ENCODE measurements at places on chromosomes 5 and 9.
A peak's percentile ranks its signal among the peaks of the same experiment; 100 is the strongest.

- no peak within 1 kb of the TSS for H3K4me3 ChIP-seq
- no peak within 1 kb of the TSS for H3K27ac ChIP-seq
- no peaks in the 10 kb centered on the region for H3K36me3 ChIP-seq
- peaks cover 3% of the 10 kb centered on the region for H3K27me3 ChIP-seq
- peaks cover 5% of the 10 kb centered on the region for H3K4me1 ChIP-seq
Observed at GRCh38 chr5:1445313-1445688, at the start of gene SLC6A3. Gene SLC6A3 (minus strand): TSS chr5:1445440. CDS start chr5:1443197, 2,243 bp downstream.

DNA sequence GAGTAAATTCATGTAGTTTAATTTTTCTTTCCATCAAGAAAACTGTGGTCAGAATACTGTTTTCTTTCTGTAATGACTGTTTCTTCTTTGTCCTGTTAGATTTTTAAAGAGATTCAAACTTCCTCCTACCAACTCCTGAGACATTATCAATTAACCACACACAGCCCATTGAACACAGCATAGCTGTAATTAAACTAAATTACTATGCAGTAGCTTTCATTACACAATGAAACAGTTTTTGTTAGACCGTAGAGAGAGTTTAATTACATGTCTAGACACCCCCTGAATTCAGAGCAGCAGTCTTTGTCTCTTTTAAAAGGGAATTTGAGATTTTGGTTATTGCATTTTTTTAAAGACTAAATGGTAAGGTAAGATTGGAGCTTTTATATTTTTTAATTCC lies 77.5 kb downstream of the STARD4 start:
- DNase-seq: no peak
- H3K4me3 ChIP-seq: no peak overlapping the region
- H3K4me1 ChIP-seq: no peaks in the 10 kb centered on the region
- no peaks in the 10 kb centered on the region for H3K36me3 ChIP-seq

- no peak overlapping the region for H3K4me3 ChIP-seq
- DNase-seq: no peak
- H3K27ac ChIP-seq: no peak overlapping the region
- no peaks in the 10 kb centered on the region for H3K27me3 ChIP-seq
Observed at GRCh38 chr9:78882481-78882880, 585.6 kb downstream of the PSAT1 start.

GRCh38 chr9:76846297-76846696 lies 59.6 kb downstream of the PRUNE2 start:
- no peaks in the 10 kb centered on the region for H3K36me3 ChIP-seq
- no peak for DNase-seq
- no peak overlapping the region for H3K27ac ChIP-seq
- H3K4me3 ChIP-seq: no peak overlapping the region
- H3K4me1 ChIP-seq: no peaks in the 10 kb centered on the region

GRCh38 chr5:16234598-16234997 lies 55.0 kb upstream of the MARCHF11 start:
- H3K27me3 ChIP-seq: no peaks in the 10 kb centered on the region
- no peaks in the 10 kb centered on the region for H3K4me1 ChIP-seq
- H3K36me3 ChIP-seq: no peaks in the 10 kb centered on the region
- H3K27ac ChIP-seq: no peak overlapping the region
- no peak overlapping the region for H3K4me3 ChIP-seq
- no peak for DNase-seq

DNA sequence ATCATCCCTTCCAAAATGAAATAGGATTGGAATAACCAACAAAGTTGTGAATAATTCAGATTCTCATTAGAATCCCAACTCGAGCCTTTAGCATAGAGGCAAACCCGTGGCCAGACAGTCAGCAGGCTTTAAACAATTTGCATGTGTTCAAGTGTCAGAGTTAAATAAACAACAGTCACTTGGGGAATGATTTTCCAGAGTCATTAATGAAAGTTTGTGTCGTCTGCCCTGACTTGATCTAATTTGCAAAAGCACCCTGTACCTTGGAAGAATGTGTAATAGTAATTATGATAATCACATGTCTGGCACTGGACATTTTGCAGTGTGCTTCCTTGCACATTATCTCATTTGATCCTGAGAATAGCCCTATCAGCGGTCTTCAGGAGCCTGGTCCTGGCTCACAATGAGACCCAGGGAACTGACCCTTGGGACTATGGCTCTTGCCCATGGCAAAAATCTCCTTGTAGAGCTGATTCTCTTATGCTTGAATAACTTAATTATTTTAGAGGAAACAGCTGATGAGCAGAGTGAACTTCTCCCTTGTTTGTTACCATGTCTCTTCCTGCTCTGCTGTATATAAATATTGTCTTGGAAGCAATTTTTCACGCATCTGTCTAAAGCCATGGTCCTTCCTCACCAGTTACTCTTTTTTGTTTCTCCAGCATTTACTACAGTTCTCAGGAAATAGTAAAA lies 272.7 kb downstream of the NR3C1 start:
- no peak overlapping the region for H3K27ac ChIP-seq
- H3K36me3 ChIP-seq: no peaks in the 10 kb centered on the region
- no peak for DNase-seq
- H3K4me3 ChIP-seq: no peak overlapping the region
- no peaks in the 10 kb centered on the region for H3K4me1 ChIP-seq
- no peaks in the 10 kb centered on the region for H3K27me3 ChIP-seq

DNA sequence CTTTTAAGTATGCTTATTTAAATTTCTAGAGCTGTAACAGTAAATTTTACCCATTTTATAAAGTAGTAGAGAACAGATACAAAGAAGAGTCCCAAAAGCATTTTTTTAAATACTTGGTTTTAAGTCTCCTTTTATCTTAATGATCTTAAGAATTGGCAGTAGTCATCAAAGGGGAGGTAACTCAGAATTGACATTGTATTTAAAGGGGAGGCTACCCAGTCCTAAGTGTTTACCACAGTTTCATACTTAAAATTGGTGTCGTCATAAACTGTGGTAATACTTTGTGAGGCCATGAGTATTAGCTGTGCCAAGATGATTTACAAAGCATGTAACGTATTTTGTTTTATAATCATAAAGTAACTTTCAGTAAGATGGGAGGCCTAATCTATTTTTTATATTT lies 14.8 kb downstream of the SLC25A46 start:
- H3K36me3 ChIP-seq: no peaks in the 10 kb centered on the region
- H3K4me3 ChIP-seq: no peak overlapping the region
- DNase-seq: no peak
- H3K27ac ChIP-seq: no peak overlapping the region
- H3K4me1 ChIP-seq: no peaks in the 10 kb centered on the region

DNA sequence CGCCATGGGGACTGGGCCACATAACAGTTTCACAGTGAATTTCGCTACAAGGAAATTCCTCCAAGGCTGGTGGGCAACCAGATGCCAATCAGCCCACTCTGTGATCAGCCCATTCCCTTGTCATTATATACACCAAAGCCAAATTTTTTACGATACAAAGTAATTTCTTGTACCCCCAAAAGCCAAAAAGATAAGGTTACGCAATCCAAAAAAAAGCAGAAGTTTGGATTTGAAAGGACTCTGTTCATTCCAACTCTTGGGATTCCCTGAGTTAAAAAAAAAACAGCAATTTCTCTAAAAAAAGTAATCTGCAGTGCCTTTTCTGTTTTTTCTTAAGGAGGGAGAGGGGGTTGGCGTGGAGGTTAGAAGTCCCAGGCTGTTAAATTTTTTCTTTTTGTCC lies 166.8 kb downstream of the CDH10 start:
- H3K36me3 ChIP-seq: no peaks in the 10 kb centered on the region
- H3K4me1 ChIP-seq: no peaks in the 10 kb centered on the region
- DNase-seq: no peak
- H3K27ac ChIP-seq: no peak overlapping the region
- no peaks in the 10 kb centered on the region for H3K27me3 ChIP-seq
- no peak overlapping the region for H3K4me3 ChIP-seq

- DNase-seq: no peak
- H3K27me3 ChIP-seq: no peaks in the 10 kb centered on the region
- H3K27ac ChIP-seq: no peak overlapping the region
- H3K4me3 ChIP-seq: no peak overlapping the region
Observed at GRCh38 chr5:32458880-32459495, 14.4 kb upstream of the ZFR start.

DNA sequence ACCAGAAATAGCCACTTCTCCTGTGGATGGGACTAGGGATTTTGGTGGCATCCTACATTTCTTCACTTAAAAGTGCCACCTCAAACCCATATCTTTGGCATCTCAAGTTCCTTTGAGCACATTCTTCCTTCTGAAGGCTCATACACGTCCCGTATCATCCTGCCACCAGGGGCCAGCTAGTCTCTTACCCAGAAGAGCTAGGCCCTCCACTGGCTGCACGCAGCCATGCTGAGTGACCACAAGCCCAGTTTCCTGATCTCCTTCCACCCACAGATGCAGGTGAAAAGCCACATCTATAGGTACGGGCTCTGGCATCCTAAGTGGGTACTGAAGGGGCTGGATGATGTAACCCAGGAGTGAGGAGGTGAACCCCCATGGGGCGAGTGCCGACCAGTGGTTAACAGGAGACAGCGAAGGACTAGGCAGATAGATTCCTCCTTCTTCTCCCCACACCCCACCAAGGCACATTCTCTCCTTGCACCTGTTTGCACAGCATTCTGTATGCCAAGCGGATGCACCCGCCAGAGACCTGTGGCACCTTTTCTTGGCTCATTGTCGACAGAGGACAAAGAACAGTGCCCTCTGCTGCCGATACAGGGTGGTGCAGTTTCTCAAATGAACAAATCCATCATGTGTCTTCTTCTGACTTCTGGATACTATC lies 14.4 kb upstream of the SCGB3A1 start:
- H3K27ac ChIP-seq: no peak overlapping the region
- H3K4me1 ChIP-seq: no peaks in the 10 kb centered on the region
- H3K36me3 ChIP-seq: no peaks in the 10 kb centered on the region
- H3K4me3 ChIP-seq: no peak overlapping the region
- DNase-seq: peak; percentile 75

- H3K4me1 ChIP-seq: no peaks in the 10 kb centered on the region
- H3K4me3 ChIP-seq: no peak overlapping the region
- DNase-seq: no peak
- no peaks in the 10 kb centered on the region for H3K27me3 ChIP-seq
- no peaks in the 10 kb centered on the region for H3K36me3 ChIP-seq
Observed at GRCh38 chr9:98517761-98518160, 191.0 kb downstream of the GABBR2 start.

GRCh38 chr5:160272889-160273288 lies 39.5 kb downstream of the CCNJL start:
- H3K27ac ChIP-seq: no peak overlapping the region
- H3K27me3 ChIP-seq: no peaks in the 10 kb centered on the region
- H3K4me3 ChIP-seq: no peak overlapping the region
- H3K4me1 ChIP-seq: peaks cover 2% of the 10 kb centered on the region

DNA sequence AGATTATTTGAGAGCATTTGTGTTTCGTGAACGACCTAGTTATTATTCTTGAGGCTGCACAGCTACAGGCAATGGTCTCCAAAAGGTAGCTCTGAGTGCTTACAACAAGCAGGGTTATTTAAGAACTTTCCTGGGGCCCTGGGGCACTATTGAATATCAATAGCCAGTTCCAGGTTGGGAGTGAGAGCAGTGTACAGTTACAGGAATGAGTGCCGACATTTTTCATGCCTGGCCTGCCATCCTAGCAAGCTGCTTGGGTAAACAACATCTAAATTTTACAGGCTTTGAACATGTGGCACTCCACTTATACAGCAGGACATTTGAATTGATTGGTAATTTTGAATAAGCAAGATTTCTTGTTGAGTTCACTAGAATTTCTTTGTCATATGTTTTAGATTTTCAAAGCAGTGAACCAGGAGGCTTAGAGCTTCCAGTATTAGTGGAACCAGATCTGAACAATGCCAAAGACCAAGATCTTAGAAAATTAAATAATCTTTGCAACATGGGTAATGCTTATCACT lies 171.9 kb upstream of the GDNF start:
- no peak overlapping the region for H3K27ac ChIP-seq
- H3K27me3 ChIP-seq: no peaks in the 10 kb centered on the region
- no peak for DNase-seq
- H3K36me3 ChIP-seq: no peaks in the 10 kb centered on the region
- no peak overlapping the region for H3K4me3 ChIP-seq

DNA sequence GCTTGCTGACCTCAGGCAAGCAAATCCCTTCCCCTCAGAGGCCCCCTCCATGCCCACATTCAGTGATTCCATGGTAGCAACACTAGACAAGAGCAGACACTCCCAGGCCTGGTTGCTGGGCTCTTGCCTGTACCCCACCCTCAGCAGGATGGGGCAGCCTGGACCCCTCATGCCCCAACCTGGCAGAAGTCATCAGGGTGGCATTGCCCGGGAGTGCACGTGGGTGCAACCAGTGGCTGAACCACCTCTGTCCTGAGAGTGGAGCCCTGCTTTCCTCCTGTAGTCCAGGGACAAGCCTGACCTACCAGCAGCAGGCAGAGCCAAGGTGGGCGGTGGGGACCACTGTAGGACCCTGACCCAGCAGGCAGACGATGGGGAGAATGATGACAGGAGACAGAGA lies 65.8 kb upstream of the TBC1D2 start:
- no peak overlapping the region for H3K4me3 ChIP-seq
- no peak overlapping the region for H3K27ac ChIP-seq
- no peak for DNase-seq
- H3K27me3 ChIP-seq: no peaks in the 10 kb centered on the region

DNA sequence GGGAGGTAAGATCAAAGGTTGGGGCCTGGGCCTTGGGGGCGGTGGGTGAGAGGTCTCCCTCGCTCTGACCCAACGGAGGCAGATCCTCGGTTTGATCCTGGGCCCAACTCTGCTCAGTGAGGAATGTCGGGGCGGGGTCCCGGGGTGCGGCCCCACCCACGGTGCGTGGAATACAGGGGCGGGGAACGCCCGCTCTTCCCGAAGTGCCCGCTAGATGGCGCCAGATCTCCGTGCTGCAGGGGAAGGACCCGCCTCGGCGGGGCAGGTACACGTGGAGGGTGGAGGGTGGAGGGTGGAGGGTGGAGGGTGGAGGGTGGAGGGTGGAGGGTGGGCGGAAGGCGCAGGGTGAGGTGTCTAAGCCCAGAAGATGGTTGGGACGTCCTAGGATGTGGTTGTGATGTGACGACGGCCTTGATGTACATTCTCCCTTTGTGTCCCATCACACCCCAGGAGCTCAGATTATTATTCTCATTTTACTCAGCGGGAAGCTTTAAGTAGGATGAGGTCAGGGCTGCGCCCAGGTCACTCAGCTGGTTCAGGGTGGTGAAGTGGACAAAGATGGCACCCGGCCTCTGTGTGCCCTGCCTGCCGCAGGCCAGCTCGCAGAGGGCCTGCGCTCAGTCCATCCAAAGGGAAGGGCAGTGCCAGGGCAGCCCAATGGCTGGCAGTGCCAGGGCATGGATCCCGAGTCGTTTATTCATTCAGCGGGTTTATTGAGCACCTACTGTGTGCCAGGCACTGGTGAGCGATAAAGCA lies 9.4 kb upstream of the RPS14 start:
- no peaks in the 10 kb centered on the region for H3K27me3 ChIP-seq
- no peak overlapping the region for H3K4me3 ChIP-seq
- DNase-seq: peak; percentile 95

DNA sequence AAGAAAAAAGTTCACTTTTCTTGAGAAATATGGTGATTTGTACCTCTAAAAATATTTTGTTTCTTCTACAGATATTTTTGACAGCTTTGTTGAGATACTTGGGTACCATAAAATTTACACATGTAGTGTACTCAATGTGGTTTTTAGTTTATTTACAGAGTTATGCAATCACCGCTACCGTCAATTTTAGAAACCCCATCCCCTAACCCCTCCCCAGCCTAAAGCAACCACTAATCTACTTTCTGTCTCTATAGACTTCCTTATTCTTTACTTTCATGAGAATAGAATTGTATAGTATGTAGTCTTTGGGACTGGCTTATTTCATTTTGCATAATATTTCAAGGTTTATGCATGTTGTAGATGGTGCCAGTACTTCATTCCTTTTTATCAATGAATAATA lies 45.0 kb upstream of the TDRD7 start:
- DNase-seq: no peak
- H3K4me3 ChIP-seq: no peak overlapping the region
- H3K36me3 ChIP-seq: no peaks in the 10 kb centered on the region

Data from pancreas (tissue), 10 donors.